Lung (tissue), 17 donors: ENCODE measurements at places on chromosomes 6 and 20.
A peak's percentile ranks its signal among the peaks of the same experiment; 100 is the strongest.

GRCh38 chr20:58078741-58079522 lies 149.5 kb downstream of the ANKRD60 start:
- peak; percentile 61 for DNase-seq

- no peak for DNase-seq
Observed at GRCh38 chr20:57267158-57267821, 849 bp upstream of the BMP7 start.

GRCh38 chr20:13274275-13274861 lies 53.3 kb downstream of the ISM1 start:
- peak; percentile 65 for DNase-seq

DNA sequence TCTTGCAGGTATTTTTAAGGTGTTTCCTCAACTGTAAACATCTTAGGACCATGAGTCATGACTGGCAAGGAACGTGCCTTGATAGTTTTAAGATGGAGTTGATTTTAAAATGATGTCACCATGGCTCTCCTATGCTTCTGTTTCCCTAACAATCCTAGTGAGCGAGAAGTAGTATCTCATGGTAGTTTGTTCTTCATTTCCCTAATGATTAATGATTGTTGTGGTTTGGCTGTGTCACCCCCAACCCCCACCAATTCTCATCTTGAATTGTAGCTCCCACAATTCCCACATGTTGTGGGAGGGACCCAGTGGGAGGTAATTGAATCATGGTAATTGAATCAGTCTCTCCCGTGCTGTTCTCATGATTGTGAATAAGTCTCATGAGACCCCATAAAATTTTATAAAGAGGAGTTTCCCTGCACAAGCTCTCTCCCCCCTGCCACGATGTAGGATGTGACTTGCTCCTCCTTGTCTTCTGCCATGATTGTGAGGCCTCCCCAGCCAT lies 16.8 kb upstream of the BNIP5 start:
- DNase-seq: no peak

- DNase-seq: no peak
Observed at GRCh38 chr6:15263780-15264374, 18.0 kb downstream of the JARID2 start.
